Effector memory CD4-positive, alpha-beta T cell (primary cell): ENCODE measurements at places on chromosomes 5 and 9.

- DNase-seq, result no peak
These were observed 98.7 kb downstream of the ADCY2 start for GRCh38 chr5:7494481-7495130.

- DNase-seq, result no peak
These were observed 1107.0 kb upstream of the SEMA6A start for GRCh38 chr5:117681431-117682254.

GRCh38 chr5:141421489-141421855 is 621 bp downstream of the PCDHGA11 start:
- DNase-seq, result no peak

DNA sequence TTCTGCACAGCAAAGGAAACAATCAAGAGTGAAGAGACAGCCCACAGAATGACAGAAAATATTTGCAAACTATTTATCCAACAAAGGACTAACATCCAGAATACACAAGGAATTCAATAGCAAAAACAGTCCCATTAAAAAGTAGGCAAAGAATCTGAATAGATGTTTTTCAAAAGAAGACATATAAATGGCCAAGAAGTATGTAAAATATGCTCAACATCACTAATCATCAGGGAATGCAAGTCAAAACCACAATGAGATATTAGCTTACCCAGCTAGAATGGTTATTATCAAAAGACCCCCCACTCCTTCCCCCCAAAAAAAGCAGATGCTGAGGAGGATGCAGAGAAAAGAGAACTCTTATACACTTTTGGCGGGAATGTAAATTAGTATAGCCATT is 13.4 kb upstream of the OR13C8 start:
- DNase-seq, result no peak

DNA sequence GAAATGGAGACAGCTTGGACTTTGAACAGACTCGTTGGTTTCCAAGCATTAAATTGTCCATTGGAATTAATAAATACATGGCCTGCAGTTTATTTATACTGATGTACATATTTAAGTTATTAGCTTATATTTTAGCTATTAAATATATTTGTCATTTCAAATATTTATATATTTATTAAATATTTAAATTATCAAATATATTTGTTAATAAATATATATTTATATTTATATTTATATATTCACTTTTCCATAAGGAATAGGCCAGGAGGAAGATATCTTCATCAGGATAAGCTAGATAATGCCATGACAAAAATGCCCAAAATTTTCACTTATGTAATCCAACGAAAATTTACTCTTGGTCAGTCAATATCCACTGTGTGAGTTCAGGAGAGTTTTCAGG is 229.9 kb downstream of the ZNF608 start:
- DNase-seq, result no peak

GRCh38 chr9:1870915-1871314 is 144.2 kb upstream of the SMARCA2 start:
- no peak for DNase-seq
